ENCODE measurements at places on chromosomes 2 and 18.

GRCh38 chr18:39515299-39515698 is 1949.7 kb upstream of the CELF4 start:
- DNase-seq, result no peak

- no peak for DNase-seq
Measured at GRCh38 chr2:44398243-44398897, 36.6 kb downstream of the CAMKMT start.

GRCh38 chr18:10121028-10121427 is 207.2 kb downstream of the VAPA start:
- DNase-seq, result no peak

DNA sequence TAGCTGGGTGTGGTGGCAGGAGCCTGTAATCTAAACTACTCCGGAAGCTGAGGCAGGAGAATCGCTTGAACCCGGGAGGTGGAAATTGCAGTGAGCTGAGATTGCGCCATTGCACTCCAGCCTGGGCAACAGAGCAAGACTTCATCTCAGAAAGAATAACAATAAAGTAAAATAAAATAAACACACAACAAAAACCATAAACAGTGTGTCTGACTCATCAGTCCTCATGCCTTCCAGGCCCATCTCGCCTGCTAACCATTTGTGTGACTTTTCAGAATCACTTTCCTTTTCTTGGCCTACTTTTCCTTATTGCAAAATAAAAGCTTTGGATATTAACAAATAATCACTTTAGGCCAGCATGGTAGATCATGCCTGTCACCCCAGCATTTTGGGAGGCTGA is 42.0 kb upstream of the ASXL2 start:
- DNase-seq, result no peak

- no peak for DNase-seq
Measured at GRCh38 chr2:191892391-191892790, 45.5 kb upstream of the CAVIN2 start.

DNA sequence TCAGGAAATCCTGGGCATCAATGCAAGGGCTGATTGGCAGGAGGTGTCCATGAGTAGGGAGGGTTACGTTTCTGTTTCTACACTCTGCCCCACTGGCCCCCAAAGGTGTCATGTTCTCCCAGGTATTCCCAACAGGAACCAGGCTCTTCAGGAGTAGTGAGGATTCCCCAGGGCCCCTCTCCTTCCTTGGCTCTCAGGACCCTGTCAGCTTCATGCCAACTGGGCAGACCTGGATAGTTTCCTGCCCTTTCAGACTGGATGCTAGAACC is 480.6 kb upstream of the HS6ST1 start:
- no peak for DNase-seq

GRCh38 chr2:42976351-42976750 is 184.0 kb upstream of the HAAO start:
- no peak for DNase-seq

DNA sequence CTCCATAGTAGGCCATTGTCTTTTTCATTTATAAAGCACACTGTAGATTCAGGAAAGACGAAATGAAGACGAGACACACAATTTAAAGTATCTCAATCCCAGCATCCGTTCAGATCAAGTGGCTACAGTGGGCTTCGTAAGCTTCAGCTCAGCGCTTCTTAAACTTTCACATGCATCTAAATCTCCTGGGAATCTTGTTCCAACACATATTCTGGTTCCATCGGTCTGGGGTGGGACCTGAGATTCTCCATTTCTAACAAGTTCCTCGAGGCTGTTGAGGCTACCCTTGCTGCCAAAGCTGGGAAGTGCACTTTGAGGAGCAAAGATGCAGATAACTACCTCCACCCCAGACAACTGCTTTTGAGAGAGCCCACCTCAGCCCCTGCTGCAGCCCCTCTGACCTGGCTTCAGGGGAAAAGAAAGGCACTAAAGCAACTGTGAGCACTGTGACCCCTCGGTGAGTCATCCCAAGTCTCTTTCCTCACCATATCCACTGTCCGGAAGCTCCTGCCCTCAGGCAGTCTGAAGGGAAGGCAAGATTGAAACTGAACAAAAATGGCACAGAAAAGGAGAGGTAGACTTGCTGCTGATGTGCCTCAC is 201.1 kb upstream of the FBXO11 start:
- DNase-seq, result no peak

DNA sequence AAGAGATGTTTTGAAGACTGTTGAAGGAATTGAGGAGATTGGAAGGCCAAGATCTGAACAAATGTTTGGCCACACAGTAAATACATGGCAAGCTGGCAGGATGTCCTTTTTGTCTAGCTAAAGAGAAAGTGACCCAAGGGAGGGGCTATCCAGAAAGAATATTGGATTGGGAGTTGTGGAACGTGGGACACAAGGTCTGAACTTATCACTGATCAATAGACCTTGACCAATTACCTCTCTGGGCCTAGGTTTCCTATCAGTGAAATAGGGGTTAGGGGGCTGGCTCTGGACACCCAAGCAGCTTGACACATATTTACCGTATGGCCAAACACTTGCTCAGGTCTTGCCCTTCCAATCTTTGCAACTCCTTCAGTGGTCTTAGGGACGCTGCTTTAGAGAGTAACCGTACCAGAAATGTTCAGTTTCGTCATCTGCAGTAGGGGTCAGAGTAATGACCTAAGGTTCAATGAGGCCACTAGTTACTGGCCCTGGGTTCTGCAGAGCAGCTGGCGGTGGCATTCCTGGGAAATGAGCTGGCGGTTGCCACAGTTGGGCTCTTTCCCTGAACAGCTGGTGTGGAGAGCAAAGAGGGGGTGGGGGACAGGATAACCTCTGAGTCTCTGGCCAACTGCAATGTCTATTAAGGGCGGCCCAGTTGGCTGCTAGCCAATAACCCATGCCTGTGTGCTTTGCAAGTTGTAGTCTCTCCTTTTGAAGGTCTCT is 70.1 kb upstream of the STPG4 start:
- no peak for DNase-seq

DNA sequence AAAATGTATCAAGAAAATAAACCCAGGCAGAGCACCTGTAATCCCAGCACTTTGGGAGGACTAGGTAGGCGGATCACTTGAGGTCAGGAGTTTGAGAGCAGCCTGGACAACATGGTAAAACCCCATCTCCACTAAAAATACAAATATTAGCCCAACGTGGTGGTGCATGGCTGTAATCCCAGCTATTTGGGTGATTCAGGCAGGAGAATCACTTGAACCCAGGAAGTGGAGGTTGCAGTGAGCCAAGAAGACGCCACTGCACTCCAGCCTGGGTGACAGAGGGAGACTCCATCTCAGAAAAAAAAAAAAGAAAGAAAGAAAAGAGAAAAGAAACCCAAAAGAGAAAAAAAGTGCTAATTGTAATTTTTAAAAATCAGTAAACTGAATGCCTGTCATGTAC is 41.4 kb downstream of the DDX18 start:
- no peak for DNase-seq

- no peak for DNase-seq
Measured at GRCh38 chr2:554444-554843, 122.8 kb downstream of the TMEM18 start.

DNA sequence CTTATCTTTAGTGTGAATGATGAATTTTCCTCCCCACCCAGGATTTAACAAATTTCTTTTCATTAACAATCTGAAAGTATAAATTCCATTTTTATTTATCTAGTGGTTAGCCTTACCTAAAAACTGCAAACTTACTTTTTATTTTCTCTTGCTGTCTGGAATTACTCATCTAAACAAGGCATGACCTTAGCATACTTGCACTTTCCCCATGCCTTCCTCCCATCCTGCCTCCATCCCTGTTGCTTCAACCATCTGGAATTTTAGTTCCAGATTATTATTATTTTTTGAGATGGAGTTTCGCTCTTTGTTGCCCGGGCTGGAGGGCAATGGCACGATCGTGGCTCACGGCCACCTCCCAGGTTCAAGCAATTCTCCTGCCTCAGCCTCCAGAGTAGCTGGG is 35.6 kb downstream of the GDF7 start:
- no peak for DNase-seq

DNA sequence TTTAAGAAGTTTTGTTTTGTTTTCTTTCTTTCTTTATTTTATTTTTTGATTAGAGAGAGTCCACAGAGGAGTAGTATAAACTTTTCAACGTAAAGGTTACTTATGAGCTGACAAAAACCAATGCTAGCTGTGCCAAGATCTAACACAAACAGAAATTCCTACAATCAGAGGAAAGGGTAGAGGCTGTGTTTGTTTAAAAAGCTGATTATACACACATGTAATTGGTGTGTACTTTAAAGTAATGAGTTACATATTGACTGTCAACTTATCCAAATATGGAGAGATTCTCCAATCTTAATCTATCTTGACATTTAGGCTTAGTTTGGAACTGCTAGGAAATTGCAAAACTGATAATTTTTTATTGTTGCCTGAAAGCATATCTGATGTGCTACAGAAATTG is 63.7 kb upstream of the FAM110C start:
- no peak for DNase-seq
